ENCODE measurements at places on chromosomes 2 and 18.

DNA sequence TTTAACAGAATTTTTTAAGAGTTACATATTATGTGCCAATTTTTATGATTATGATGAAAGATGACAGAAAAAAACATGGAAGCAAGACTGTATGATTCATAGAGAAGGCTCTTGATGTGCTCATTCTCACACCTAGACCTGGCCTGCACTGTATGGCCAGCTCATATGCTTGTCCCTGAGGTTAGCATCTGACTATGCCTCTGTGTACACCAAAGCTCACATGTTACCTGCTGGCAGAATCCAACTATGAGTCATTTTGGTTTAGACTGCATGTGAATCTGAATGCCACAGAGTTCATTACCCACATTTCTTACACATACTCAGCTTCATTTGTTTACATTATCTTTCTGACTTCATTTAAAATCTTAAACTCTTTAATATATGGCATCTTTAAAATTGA is 139.0 kb downstream of the DSC3 start:
- DNase-seq, result no peak

DNA sequence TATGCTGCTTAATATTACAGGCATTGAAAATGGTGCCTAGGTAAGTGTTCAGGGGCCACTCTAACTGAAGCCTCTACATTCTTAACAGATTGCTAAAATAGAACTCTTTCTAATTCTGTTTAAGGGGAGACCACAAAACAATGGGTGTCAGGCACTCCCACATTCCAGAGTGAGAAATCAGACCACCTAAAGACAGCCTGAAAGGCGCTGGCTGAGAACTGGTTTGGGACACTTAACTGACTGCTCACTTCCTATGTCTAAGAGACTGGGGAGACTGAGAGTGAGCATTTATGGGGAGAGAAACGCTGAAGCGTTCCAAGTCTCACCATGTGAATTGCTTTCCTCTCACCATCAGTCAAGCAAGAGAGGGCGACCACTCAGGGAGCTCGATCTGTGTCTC is 108.8 kb upstream of the ITGB6 start:
- DNase-seq, result no peak

GRCh38 chr2:28296243-28296642 is 96.4 kb upstream of the FOSL2 start:
- no peak for DNase-seq

GRCh38 chr2:8394569-8395359 is 287.1 kb upstream of the ID2 start:
- DNase-seq, result no peak

DNA sequence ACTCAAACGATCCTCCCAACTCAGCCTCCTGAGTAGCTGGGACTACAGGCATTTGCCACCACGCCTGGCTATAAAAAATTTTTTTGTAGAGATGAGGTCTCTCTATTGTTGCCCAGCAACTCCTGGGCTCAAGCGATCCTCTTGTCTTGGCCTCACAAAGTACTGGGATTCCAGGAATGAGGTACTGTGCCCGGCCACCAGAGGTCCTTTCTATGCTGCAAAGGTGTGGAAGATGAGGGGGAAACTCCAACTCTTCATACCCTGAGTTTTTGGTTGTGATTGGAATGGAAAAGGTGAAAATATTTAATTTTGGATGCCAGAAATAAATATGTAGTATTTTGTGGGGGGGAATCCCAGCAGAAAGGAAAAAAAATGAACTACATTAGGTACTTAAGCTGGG is 36.0 kb downstream of the MRPL33 start:
- no peak for DNase-seq

- DNase-seq, result no peak
Observed at GRCh38 chr18:44778788-44779187, 98.1 kb downstream of the SETBP1 start.

- no peak for DNase-seq
Observed at GRCh38 chr2:171228826-171229225, 68.1 kb upstream of the TLK1 start.

DNA sequence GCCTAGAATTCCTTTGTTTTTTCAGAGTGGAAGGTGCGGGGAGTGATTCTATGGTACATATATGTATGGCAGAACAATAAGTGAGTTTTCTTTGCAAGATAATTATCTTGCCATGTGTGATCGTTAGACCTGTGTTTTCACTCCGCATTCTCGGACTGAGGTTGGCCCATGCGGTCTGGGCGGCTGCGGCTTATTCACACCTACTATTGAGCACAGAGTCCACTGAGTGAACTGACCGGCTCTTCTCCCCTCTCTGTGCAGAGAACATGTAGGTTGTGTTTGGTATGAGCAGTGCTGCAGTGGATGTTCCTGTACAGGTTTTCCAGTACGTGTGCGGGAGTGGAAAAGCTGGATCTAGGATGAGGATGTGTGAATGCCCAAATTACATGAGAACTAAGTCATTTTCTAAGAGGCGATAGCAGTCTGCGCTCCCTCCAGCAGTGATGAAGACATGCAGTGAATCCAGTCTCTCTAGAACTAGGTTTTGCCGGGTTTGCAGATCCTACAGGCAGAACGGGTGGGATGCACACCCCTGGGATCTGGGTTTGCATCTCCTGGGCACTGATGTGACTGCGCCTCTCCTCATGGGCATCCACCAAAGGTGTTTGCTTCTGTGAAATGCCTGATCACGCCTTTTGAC is 27.1 kb downstream of the MTERF4 start:
- no peak for DNase-seq

DNA sequence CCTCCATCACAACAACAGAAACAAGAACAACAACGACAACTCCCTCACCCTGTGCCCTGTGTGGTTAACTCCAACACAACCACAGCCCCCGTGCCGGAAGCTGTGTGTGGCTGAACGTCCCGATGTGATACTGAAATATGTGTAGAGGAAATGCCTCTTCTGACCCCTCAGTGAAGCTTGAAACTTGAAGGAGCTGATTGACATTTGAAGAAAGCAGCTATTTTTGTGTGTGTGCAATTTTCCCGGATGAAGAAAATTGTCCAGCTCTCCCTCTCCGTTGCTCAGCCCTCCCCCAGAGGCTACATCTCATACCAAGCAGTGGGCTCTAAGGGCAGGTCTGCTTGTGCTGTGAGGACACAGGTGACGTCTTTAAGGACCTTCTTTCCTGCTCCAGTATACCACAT is 173.8 kb downstream of the ICOS start:
- DNase-seq, result peak; percentile 48

DNA sequence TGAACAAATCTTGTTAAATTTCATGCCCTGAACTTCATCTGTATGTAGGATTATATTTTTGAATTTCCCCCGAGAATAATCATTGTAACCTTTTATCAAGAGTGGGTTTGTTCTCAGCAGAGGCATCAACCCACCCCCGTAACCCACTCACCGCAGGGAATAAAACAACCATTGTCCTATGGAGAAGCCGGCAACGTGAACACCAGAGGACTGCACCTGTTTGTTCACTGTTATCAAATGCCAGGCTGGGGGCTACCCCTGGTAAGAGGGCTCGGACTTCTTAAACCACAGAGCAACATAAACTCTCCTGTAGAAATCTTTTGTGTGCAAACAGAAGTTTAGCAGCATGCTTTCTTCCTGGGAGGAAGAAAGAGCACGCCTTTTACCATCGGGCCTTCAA is 610.4 kb downstream of the ERBB4 start:
- DNase-seq, result no peak

GRCh38 chr2:106941372-106941993 is 55.5 kb upstream of the ST6GAL2 start:
- no peak for DNase-seq

DNA sequence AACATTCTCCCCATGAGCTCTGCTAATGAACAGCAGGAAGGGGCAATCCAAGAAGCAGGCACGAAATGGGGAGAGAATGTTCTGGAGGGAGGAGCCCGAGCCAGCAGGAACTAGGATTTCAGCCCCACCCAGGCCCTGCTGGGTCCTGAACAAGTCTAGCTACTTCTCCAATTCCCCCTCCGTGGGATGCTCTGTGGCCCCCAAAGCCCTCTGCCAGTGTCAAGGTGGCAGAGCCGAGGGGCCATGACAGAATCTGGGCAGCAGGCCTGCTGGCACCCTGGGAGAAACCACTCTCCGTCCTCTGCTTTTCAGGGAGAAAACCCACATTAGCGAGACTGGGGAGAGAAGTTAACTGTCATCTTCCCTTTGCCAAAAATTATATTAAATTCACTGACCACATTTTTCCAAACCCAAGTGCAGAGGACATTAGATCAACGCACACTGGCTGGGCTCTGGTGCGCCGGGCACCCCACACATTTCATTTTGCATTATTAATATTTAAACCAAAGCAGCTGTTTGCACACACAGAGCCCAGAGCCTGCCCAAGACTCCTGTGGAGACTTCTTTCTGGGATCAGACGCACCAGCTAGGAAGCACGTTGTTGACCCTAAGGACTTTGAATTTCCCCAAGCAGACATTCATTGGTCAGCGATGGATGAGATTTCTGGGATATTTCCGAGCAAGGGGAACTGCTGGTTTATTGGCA is 80.2 kb upstream of the PKDCC start:
- no peak for DNase-seq

- DNase-seq, result no peak
Observed at GRCh38 chr18:76363436-76364120, 131.5 kb downstream of the ZNF516 start.

GRCh38 chr2:3595985-3596384 is 1.1 kb downstream of the COLEC11 start:
- DNase-seq, result peak; percentile 20

DNA sequence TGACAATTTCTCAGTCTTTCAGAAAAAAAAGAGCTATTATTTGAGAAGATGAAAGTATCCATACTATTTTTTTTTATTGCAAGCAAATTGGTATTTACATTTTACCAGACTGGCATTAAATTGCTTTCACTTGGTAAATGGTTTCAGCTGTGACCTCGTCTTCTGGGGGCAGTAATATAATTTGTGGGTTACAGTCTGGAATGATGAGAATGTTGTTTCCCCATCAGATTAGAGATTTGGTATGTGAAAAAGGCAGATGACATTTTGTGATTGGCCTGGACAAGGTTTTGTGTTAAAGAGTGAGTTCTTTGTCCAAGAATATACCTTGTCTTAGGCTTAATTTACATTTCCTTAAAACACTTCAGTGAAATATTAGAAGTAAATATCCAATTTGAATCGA is 390.1 kb upstream of the ST6GAL2 start:
- DNase-seq, result no peak

DNA sequence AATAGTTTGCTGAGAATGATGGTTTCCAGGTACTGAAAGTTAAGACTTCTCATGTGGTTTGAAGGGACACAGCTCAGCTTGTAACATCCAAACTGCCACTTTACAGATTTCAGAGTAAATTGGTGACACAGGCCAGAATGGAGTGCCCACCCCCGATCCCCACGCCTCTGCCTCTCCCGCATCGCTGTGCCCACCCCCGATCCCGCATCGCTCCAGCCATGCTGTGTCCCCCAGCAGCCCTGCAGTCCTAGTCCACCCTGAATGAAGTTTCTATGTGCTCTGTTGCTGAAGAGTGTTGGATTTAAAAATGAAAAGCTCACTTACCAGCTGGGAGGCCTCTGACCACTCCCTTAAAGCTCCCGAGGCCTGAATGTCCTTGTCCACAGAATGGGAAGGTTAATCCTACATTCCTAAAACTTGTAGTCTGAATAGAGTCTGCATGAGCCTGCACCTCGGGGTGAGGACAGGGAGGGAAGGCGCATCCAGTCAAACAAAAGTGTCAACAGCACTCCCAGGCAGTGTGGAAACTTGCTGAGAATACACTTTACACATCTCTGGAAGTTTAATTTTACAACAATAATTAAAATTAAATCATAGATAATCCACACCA is 176.4 kb upstream of the ID2 start:
- DNase-seq, result no peak

DNA sequence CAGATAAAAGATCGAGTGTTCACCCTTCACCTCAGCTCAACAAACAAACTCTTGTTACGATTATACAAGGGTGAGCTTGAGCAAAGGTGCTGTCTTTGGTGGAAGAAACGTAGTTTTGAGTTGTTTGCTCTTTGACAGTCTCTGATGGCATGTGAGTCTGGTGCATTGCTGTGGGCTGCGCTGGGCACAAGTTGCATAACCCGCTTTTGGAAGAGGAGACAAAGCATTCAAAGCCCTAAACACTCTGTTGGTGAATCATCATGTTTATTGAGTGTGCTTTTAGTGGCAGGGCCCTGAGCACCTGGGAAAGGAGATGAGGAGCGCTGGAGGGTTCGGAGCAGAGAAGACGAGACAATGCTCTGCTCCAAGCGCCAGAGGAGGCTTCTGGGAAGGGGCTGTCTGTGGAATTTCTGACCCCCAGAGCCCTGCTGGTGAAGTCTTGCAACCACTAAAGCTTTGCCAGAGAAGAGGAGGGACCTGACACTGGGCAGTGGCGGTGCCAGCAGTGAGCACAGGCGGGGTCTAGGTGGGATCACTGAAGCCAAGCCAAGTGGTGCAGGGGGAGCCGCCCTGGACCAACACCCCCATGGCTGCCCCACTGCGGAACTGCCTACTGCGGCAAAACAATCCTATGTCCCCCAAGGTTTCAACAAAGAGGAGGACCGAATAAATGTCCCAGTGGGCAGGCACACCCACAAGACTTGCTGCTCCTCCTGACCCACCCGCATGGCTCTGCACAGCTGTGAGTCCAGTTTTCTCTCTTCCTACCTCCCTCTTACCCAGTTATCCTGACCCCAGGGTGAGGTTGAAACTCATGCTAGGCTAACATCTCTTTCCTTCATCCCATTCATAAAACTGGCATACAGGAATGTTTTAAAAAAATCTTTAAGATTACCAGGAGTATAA is 64.0 kb downstream of the TNFRSF11A start:
- DNase-seq, result no peak

DNA sequence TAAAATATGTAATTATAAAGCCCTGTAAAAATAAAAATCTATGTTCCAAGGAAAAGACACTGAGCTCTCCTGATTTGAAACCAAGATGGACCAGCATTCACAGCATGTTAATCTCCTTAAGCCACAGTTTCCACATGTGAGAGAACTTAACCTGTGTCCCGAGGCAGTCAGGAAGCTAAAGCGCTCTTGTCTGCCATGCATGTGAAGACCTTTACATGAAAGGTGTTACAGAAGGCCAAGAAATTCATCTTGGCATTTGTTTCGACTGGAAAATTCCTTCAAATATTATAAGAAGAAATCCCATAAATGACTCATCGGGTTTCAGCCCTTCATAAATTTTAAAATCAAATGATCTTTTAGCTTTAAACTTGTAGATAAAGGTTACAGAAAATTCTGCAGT is 328.6 kb downstream of the CDH2 start:
- no peak for DNase-seq

DNA sequence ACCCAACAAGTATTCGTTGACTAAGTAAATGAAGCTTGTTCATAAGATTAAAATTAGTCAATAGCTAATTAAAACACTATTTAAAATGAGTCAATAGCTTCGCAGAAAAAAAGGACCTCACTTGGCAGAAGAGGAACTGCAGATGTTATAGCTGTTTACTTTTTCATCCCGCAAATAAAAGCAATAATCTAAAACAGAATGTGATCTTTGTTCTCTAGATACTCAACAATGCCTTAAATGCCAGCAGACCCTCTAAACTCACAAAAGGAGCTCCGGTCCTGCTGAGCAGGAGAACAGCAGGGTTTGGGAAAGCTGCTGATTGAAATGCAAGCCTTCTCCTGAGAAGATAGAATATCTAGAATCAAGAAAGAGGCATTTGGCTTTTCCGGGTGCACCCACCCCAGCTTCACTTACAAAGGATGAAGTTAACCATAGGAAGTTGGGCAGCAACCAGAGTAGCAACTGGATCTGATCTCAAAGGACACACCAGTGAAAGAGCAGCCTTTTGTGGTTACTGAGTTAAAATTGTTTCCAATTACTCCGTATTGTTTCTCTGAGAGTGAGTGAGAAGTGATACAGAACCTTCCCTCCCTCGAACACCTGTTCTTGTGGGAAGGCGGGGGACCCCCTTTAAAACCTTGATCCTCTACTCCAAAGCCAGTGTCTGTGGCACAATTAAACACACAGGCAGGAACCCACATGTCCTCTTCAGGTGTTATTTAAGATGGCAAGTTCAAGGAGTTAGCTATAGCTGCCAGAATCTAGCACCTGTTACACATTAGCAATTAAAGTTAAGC is 6.8 kb downstream of the CCBE1 start:
- DNase-seq, result no peak
